ENCODE measurements at places on chromosomes 1 and 21.

DNA sequence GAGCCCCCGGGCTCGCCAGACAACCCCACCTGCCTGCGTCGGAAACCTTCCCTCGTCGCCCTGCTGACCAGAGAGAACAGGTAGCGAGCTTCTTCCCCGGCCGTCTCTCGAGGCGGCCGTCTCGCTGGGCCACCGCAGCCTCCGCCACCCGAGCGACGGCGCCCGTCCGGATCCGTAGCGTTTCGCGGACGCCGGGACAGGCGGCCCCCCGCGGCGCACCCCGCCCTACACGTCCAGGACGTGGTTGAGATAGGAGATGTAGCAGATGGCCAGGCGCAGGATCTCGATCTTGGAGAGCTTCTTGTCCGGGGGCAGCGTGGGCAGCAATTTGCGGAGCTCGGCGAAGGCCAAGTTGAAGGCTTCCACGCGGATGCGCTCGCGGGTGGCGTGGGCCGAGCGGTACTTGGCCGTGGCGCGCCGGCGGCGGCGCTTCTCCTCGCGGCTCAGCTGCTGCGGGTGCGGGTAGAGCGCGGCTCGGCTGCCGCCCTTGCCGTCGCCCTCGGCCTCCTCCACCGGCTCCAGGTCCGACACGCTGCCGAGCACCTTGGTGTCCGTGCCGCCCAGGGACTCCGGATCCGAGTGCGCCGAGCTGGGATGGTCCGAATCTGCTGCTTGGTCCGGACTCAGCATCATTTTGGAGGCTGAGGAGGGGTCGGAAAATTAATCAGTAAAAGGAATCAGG, 3.0 kb downstream of the NHLH2 start:
- peaks cover 49% of the 10 kb centered on the region for H3K27me3 ChIP-seq
- no peaks in the 10 kb centered on the region for H3K36me3 ChIP-seq
- no peak overlapping the region for H3K27ac ChIP-seq
- peaks cover 11% of the 10 kb centered on the region for H3K4me1 ChIP-seq
- H3K4me3 ChIP-seq: no peak overlapping the region
- DNase-seq: no peak

GRCh38 chr21:18249672-18250071, 5.0 kb downstream of the CHODL start:
- no peak overlapping the region for H3K27ac ChIP-seq
- DNase-seq: no peak
- H3K4me1 ChIP-seq: no peaks in the 10 kb centered on the region
- no peaks in the 10 kb centered on the region for H3K27me3 ChIP-seq
- no peaks in the 10 kb centered on the region for H3K36me3 ChIP-seq

DNA sequence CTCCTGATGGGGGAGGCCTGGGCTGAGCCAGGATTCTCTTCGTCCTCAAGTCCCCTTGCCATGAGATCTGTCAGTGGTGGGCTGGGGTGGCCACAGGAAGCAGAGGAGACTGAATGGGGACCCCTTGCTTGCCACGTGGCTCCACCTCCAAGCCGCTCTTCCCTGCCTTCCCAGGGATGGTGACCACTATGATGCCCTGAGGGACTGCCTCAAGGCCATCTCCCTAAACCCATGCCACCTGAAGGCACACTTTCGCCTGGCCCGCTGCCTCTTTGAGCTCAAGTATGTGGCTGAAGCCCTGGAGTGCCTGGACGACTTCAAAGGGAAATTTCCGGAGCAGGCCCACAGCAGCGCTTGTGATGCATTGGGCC, 20.9 kb upstream of the TMEM222 start:
- no peak for DNase-seq
- H3K4me3 ChIP-seq: no peak overlapping the region

- no peaks in the 10 kb centered on the region for H3K27me3 ChIP-seq
- H3K27ac ChIP-seq: no peak overlapping the region
- no peaks in the 10 kb centered on the region for H3K36me3 ChIP-seq
- DNase-seq: no peak
- no peaks in the 10 kb centered on the region for H3K4me1 ChIP-seq
- H3K4me3 ChIP-seq: no peak overlapping the region
These were observed 619.3 kb downstream of the PTPRU start for GRCh38 chr1:29855561-29856160.

GRCh38 chr1:97304366-97304765, 582.8 kb downstream of the PTBP2 start:
- DNase-seq: no peak
- H3K36me3 ChIP-seq: peaks cover 18% of the 10 kb centered on the region
- no peak overlapping the region for H3K27ac ChIP-seq

DNA sequence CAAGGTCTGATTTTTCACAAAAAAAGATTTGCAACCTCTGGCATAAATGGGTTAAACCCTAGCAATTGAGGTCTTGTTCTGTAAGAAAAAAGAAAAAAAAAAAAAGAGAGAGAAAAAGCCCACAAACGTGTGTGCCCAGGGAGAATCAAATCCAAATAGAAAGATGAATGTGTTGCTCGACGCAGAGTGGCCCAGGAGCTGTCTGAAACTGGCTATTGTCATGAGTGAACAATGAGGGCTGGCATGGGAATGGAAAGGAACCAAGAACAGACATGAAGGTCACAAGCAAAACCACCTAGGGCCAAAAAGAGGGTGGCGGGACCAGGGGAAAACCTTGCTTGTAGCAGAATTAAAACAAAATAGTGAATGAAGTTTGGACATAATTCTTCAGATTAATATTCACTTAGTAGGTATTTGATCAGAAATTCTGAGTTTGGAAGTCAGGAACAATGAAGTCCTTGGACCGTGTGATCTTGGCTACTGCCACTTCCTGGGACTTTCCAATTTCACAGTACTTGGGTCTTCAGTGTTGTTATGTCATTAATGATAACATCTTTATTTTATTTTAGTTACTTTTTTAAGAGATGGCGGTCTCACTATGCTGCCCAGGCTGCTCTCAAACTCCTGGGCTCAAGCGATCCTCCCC, 3.1 kb downstream of the ENO1 start:
- H3K27me3 ChIP-seq: no peaks in the 10 kb centered on the region
- DNase-seq: no peak
- H3K27ac ChIP-seq: peak overlapping the region; percentile 98
- H3K4me3 ChIP-seq: peak overlapping the region; percentile 82

GRCh38 chr21:34135330-34135729, 62.0 kb downstream of the MRPS6 start:
- H3K36me3 ChIP-seq: peaks cover 23% of the 10 kb centered on the region
- no peaks in the 10 kb centered on the region for H3K27me3 ChIP-seq
- DNase-seq: no peak
- no peak overlapping the region for H3K27ac ChIP-seq

DNA sequence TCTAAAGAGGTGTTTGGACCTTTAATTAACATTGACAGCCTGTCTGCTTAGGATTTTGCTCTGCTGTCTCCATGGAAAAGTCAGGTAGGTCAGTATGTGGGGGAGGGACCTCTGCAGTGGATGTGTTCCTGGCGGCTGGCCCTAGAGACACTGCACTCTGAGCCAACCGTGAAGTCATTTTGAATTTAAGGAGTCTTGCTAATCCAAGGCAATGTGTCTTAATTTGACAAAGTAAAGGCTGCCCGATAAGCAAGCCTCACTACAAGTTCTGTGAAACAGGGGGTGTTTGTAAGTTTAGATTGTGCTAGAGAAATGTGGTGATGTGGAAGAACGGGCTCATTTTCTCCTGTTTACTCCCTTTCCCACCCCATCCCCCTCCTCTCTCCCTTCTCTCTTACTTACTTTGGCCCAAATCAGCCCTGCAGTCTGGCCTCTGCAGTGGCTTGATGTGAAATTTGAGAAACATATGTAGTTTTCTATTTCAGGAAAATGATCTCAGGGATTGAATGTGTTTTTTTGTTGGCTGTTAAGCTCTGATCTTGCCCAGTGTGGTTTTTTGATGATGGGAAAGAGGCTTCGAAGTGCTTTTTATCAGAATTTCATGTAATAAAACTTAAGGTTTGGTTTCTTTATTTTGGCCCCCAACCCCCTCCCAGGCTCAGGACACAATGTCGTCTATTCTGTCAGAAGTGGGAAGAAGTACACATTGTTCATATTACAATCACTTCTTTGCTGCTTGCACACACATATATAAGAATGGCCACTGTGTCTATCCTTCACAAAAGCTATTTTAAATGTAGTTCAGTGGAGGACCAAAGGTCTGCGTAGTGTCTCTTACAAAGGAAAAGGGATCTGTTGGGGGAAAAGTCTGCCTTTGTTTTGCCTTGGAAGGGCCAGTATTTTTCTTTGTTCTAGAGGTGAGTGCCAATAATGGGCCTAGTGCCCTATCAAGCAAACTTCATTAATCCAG, 96.6 kb downstream of the FGGY start:
- no peak for DNase-seq
- no peak overlapping the region for H3K27ac ChIP-seq
- H3K27me3 ChIP-seq: no peaks in the 10 kb centered on the region

DNA sequence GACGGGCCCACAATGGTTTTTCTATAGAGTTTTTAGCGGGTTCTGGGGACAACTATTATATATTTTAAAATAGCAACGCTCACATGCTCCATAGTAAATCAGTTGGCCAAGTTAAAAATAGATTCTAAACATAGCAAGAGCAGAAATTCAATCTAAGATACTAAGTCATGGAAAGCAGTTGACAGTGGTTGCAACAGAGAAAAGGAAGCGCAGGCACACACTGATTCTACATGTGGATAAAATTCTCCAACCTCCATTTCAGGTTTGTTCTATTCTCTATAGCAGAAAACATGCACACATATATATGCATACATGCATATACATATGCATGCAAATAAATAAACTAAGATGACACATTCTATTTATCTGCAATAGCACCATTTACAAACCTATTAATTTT, 89.6 kb upstream of the HNRNPU start:
- no peaks in the 10 kb centered on the region for H3K36me3 ChIP-seq
- H3K4me1 ChIP-seq: no peaks in the 10 kb centered on the region
- H3K4me3 ChIP-seq: no peak overlapping the region
- H3K27ac ChIP-seq: no peak overlapping the region
- H3K27me3 ChIP-seq: no peaks in the 10 kb centered on the region
- DNase-seq: no peak

Data from CD4-positive, CD25-positive, alpha-beta regulatory T cell (primary cell).